ENCODE measurements at places on chromosomes 7 and 10.

DNA sequence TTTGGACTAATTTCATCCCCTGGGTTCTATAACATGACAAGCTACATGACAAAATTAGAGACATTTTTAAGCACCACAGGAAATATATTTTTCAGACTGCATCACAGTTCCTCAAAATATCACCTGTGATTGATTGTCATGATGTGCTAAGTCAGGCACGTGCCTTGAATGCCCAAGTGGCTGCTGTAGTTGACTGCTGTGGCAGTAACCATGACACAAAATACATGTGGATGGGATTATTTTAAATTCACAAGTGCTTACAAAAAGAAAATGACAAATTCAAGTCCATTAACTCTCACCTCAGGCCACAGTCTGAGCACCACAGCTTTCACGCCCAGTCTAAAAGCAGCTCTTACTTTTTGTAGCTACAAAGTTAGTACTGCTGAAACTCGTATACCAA is 45.5 kb downstream of the TNPO3 start:
- no peak for DNase-seq

- DNase-seq, result no peak
Measured at GRCh38 chr10:1400101-1401070, 336.9 kb downstream of the ADARB2 start.

DNA sequence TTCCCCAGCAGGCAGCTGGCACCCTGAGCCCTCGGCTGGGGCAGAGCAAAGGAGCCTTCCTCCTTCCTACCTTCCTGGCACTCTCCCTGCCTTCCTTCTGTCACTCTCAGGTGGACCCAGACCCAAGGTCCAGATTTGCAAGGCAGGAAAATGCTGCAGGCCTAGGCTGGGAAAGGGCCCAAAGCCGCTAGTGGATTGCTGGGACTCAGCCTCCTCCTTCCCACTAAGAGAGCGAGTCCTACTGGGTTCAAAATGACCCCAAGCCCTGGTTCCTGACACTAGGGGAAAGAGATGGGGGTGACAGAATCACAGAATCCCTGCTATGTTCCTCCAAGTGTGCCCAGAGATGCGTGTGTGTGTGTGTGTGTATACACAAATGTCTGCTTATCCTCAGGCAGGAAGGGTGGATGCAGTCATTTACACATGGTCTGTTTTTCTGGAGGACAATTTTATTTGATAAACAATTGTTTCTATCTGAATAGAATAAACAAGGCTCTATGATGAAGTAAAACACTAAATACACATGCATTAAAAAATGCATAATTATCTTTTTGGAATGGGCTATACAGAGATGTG is 1.3 kb upstream of the PLAU start:
- DNase-seq, result no peak

- no peak for DNase-seq
Measured at GRCh38 chr10:83515001-83515400, 624.3 kb upstream of the GHITM start.

DNA sequence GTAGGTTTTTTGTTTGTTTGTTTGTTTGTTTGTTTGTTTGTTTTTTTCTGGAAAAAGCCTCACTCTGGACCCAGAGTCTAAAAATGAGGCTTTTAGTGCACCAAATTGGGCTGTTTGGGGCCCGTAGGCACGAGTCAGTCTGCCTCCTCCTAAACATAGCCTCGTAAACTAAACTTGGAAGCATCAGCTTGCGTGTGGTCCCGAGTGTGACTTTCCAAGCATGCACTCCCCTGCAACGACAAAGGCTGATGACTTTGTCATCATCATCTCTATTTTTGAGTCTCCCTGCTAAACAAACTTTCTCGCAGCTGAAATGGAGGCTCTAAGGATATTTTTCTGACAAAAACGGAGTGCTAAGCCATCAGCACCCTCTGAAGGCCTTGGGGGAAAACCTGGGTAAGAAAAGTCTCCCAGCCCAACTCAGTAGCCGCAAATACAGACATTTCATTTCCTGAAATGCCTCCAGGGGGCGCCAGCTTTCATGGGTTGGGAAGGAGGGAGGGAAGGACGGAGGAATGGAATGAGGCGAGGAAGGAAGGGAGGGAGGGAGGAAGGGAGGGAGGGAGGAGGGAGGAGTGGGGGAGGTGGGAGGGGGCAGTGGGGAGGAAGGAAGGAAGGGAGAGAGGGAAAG is 245.9 kb downstream of the KCNMA1 start:
- DNase-seq, result no peak

DNA sequence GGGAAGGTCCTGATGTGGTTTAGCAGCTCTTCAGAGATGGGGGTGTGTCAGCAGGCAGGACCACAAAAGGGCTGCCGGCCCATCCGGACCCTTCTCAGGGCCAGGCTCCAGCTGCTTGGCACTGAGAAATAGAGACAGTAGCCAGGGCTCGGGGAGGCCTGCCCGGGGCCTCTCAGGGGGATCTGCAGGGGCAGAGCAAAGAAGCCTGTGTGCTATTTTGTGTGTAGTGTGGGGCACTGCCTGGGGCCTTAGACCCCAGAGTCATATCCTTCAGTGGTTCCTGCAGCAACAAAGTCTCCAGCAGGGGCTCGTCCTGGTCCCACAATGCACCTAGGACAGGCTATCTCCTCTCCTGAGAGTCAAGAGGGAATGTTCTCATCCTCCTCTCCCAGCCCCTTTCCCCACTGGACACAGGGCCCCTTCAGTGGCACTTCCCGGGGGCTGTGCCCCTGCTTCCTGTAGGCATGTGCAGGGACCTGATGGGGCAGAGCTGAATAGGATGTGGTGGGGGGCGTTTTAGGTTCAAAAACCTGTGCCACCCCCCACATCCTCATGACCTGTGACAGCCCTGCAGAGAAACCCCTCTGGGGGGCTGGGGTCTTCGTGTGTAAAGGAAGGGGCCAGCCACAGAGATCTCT is 159.5 kb upstream of the RHEB start:
- DNase-seq, result no peak

DNA sequence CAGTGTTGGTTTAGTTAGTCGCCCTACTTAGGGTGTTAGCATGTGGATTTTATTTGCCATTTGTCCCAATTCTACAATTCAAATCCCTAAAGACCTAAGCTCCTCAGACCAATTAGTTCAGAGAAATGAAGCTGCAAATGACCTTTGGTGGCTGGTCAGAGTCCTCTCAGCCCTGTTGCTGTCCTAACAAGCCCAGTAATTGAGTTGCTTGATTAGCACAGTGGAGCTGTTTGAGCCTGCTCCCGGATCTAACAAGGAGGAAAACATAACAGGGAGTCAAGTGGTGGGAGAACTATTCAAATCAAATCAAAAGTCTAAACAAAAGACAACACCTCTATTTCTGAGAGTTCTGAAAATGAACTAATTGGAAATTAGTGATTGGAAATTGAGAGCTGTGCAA is 22.1 kb downstream of the ZDHHC6 start:
- DNase-seq, result no peak

- no peak for DNase-seq
Measured at GRCh38 chr10:2921956-2922680, 145.2 kb upstream of the PFKP start.

- DNase-seq, result no peak
Measured at GRCh38 chr7:155972247-155972646, 160.0 kb upstream of the SHH start.

DNA sequence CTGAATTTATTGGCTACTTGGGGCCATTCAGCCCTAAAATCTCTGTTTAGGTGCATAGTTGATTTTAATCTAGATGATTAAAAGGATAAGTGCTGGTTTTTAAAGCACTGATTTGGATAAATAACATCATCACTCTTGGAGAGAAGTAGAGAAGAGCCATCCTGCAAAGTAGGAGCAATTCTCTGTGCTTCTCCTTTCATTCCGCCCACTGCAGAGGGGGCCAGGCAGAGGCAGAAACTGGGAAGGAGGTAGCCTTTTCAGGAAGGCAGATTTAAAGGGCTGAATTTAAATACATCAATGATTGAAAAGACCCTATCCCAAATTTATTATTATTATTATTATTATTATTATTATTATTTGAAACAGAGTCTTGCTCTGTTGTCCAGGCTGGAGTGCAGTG is 14.1 kb downstream of the MAP3K8 start:
- no peak for DNase-seq

DNA sequence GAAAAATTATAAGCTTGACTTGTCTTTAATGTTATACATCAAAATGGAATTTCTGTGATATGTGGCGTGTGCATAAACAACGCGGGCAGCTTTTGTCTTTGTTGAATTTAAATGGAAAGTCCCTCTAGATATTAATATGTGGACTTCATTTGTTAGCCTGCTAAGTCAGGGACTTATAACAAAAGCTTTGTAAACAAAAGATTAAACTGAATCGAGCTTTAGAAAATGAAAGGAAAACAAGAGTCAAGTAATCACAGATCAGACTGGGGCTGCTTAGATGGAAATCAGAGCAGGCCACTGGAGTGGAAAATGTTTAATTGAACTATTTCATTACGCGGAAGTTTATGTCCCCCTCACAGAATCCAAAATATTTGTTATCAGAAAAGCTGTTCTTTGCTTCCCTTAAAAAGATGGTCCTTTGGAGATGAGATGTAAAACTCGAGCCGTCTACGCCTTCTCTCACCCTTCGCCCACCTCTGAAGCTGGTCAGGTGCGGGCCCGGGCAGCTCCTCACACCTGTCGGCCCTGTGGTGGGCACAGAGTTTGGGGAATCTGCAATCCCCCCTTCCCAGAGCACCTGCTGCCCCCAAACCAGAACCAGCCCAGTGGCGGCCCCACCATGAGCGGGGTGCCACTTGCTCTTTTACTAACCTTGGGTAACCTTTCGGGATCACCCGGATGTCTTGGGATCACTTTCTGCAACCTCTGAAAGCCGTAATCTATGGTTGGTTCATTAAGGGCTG is 116.2 kb downstream of the EBF3 start:
- DNase-seq, result no peak

GRCh38 chr7:69526570-69526969 is 71.7 kb upstream of the AUTS2 start:
- DNase-seq, result no peak

DNA sequence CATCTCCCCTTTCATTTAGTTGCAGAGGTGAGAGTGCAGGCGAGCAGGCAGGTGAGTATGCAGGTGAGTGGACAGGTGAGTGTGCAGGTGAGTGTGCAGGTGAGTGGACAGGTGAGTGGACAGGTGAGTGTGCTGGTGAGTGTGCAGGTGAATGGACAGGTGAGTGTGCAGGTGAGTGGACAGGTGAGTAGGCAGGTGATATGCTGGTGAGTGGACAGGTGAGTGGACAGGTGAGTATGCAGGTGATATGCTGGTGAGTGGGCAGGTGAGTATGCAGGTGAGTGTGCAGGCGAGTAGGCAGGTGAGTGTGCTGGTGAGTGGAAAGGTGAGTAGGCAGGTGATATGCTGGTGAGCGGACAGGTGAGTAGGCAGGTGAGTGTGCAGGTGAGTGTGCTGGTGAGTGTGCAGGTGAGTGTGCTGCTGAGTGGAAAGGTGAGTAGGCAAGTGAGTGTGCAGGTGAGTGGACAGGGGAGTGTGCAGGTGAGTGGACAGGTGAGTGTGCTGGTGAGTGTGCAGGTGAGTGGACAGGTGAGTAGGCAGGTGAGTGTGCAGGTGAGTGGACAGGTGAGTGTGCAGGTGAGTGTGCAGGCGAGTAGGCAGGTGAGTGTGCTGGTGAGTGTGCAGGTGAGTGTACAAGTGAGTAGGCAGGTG is 165.6 kb downstream of the ADARB2 start:
- no peak for DNase-seq

- no peak for DNase-seq
Measured at GRCh38 chr10:93701866-93702209, 554 bp downstream of the FRA10AC1 start.

- no peak for DNase-seq
Measured at GRCh38 chr7:133551466-133551865, 298.6 kb downstream of the EXOC4 start.

GRCh38 chr7:35232994-35233393 is 20.9 kb downstream of the TBX20 start:
- DNase-seq, result no peak

GRCh38 chr7:99407872-99408378 is 472 bp downstream of the PDAP1 start:
- no peak for DNase-seq

GRCh38 chr10:125002047-125002422 is 60.1 kb downstream of the ZRANB1 start:
- DNase-seq, result no peak

GRCh38 chr7:84231157-84231556 is 36.6 kb upstream of the SEMA3A start:
- DNase-seq, result no peak

DNA sequence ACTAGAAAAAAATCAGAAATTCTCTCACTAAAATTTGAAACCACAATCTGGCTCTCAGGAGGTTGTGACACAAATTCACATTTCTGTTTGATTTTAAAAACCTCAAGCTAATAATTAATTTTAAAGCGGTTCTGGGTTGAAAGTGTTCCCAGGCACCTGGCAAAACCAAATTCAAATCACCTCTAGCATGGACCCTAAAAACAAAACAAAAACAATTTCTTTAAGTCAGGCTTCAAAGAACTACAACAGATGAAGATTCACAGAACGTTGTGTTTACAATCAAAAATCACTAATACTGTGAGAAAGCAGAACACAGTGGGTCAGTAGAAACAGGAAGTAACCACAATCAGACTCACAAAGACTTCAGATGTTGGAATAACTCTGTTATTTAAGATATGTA is 7.2 kb upstream of the RELN start:
- DNase-seq, result no peak

DNA sequence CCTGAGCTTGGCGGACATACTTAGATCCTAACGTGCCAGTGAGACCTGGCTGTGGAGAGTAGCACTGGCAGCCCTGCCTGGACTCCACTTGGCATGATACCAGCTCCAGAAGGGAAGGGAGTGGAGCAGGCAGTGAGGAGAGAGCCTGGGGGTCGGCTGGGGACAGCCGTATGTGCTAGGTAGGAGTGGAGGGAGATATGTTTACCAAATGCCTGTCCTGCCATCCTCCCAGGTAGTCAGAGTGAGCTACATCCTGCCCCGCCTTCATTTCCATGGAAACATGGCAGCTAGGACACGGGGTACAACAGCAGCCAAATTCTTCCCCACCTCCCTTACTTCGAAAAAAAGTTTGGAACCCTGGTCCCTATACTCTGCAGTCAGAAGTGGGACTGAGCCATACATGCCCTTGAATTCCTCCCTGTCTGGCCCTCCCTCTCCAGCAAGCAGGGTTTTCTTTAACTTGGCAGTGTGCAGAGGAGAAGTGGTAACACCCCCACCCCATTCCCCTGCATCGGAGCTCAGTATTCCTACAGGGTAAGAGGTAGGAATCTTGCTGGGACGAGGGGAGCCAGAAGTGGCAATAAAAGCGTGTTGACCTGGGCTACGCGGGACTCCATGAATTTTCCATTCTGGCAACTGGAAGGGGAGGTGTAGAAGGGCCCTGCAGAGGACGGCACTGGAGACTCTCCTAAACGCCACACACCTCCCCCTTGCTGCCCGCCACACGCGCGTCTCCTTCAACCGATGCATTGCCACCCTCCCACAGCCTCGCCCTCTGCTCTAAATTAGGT is 20.0 kb upstream of the SMO start:
- DNase-seq, result no peak

GRCh38 chr10:96279191-96279641 is 7.8 kb upstream of the BLNK start:
- DNase-seq, result no peak
